ENCODE measurements at places on chromosomes 7 and 10. TPM values are rescaled to one million over a fixed set of nuclear protein-coding genes. Genes with fewer than 3 reads are reported as not detected.

Gene SLIT1
- polyA plus RNA-seq = not detected

GRCh38 chr10:60816628-60817397, 38.5 kb downstream of the CDK1 start:
- no peak overlapping the region for H3K27ac ChIP-seq
- H3K36me3 ChIP-seq = no peaks in the 10 kb centered on the region
- no peaks in the 10 kb centered on the region for H3K27me3 ChIP-seq
- no peak overlapping the region for H3K4me3 ChIP-seq
- H3K4me1 ChIP-seq = peaks cover 14% of the 10 kb centered on the region

Gene ASB4
- polyA plus RNA-seq = not detected

DNA sequence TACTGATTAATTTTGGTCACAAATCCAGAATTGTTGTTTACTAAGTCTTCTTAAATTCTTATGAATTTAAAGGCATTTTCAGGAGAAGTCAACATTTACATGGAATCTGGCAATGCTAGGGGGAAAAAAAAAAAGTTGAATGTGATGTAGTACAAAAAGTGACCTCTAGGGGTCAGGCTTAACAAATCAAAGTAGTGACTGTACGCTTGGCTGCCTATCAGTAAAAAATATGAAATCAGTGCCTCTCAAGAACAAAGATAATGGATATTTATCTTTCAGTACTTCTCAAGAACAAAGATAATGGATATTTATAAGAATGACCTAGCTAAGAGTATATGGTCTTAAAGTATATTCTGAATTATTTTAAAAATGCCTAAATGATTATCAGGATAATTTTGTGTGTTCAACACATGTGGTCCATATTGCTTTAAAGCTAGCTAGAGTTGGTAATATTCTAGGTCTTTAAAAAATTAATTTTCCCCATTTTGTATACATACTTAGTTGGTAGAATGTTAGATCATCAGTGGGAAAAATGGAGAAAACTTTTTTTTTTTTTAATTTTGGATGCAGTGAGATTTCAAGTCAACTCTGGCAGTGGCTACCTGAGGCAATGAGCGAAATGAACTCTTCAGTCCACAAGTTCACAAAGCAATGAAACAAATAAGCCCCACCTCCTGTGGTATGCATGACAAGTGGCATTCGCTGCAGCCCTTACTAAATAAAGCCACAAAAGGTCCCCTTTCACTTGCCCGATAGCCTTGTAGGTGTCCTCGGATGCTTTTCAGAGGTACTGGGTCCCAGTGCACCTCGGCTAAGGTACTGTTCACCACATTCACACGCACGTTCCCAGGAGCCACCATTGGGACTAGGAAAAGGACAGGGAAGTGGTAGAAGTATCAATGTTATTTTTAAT, 51.2 kb upstream of the LAMB4 start:
- DNase-seq = peak; percentile 8
- peaks cover 3% of the 10 kb centered on the region for H3K27me3 ChIP-seq
- no peak overlapping the region for H3K27ac ChIP-seq
- no peak overlapping the region for H3K4me3 ChIP-seq
- no peaks in the 10 kb centered on the region for H3K36me3 ChIP-seq

DNA sequence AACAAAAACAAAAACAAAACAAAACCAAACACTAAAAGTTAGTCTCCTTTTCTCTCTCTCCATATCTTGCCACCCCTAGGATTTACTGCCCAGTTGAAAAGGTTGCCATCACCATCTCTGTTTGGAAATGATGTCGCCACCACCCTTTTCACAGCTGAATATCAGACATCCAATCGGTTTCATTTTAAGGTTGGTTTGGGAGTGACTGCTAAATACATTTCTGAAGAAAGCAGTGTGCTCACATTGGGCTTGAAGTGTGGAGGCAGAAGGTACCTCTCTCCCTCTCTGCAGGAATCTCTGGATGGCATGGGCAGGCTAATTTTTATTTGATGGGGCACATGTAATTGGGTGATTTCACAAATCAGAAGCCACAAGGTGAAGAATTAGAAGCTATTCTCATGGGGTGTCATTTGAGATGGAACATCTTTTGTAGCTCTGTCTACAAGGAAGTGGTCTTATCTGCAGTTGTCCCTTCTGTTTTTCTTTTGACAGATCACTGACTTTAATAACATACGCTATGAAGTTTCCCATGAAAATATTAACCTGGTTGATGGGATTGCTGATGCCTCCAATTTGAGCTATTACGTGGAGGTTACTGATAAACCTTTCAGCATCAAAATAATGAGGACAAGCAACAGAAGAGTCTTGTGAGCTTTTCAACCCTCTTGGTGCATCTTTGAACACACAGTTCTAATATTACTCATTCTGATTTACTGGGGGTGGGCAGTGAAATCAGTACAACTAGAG, 20.1 kb downstream of the MGAM2 start:
- no peak overlapping the region for H3K27ac ChIP-seq
- no peaks in the 10 kb centered on the region for H3K36me3 ChIP-seq
- DNase-seq = no peak
- no peak overlapping the region for H3K4me3 ChIP-seq

Gene PLEKHS1
- polyA plus RNA-seq = not detected

Gene HOXA3
- not detected for polyA plus RNA-seq

DNA sequence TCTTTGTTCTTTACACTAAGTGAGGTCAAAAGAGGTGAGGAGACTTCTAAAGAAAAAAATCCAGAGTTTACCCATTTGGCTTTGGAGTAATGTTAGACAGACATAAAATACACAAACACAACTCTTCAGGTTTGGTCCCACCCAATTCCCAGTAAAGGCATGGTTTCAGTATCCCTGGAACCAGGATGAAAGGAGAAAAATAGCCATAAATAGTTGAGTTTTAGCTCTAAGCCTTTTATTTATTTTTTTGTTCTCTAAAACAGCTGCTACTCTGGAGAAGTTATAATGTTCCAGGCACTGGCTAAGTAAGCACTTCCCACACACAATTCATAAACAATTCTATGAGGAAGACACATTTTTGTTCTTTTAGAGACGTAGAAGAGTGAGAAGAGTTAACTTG, 4.0 kb downstream of the ABCB1 start:
- DNase-seq = no peak
- H3K36me3 ChIP-seq = peaks cover 3% of the 10 kb centered on the region
- peak overlapping the region; percentile 57 for H3K27ac ChIP-seq
- peaks cover 31% of the 10 kb centered on the region for H3K4me1 ChIP-seq

Gene PRKG1
- not detected for polyA plus RNA-seq

Gene ARMC10
- polyA plus RNA-seq = 35.4 TPM

DNA sequence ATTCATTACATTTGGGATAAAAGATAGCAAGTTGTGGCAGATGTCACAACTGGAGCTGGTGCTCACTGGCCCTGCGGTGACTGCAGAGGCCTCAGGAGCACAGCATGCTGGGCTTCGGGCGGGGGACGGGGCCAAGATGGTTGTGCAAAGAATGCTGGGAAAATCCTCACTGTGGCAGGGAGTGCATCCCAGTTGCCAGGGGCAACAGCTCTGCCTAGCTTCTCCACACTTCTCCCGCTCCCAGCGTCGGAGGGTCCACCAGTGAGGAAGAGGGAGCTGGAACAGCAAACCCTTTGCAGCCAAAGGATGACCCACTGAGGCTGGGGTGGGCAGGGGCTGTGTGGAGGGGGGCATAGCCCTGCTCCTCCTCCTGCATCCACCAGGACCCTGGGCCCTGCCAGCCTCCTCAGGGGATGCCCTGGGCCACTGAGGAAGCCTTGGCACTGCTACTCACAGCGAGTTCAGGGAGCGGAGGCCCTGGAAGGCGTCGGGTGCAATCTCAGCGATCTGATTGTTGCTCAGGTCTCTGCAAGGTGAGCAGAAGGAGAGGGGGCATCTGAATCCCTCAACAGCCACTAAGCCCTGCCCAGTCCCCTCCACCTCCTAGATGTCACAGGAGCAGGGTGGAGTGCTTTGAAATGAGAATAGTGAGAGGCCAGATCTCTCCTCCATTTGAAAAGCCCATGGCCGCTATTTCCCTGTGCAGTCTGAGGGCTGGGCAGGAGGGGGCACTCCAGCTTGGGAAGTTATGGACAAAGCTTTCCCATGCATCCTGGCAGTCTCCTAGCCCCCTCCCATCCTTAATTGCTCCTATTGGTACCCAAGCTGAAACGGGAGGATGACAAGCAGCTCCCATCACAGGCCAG, 126.5 kb downstream of the SLIT1 start:
- H3K27me3 ChIP-seq = no peaks in the 10 kb centered on the region
- H3K36me3 ChIP-seq = peaks cover 2% of the 10 kb centered on the region
- H3K4me3 ChIP-seq = no peak overlapping the region
- H3K4me1 ChIP-seq = no peaks in the 10 kb centered on the region
- DNase-seq = no peak
- H3K27ac ChIP-seq = no peak overlapping the region

All from immature natural killer cell (primary cell).